ENCODE measurements at places on chromosomes 1 and 21.
A peak's percentile ranks its signal among the peaks of the same experiment; 100 is the strongest.

DNA sequence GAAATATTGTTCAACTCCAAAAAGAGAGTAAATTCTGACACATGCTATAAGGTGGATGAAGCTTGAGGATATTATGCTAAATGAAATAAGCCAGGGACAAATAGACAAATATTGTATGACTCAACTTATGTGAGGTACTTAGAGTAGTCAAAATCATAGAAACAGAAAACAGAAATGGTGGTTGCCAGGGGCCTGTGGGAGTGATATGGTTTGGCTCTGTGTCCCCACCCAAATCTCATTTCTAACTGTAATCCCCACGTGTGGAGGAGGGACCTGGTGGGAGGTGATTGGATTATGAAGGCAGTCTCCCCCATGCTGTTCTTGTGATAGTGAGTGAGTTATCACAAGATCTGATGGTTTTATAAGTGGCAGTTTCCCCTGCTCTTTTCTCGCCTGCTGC, 24.7 kb upstream of the DISP1 start:
- no peak for DNase-seq

DNA sequence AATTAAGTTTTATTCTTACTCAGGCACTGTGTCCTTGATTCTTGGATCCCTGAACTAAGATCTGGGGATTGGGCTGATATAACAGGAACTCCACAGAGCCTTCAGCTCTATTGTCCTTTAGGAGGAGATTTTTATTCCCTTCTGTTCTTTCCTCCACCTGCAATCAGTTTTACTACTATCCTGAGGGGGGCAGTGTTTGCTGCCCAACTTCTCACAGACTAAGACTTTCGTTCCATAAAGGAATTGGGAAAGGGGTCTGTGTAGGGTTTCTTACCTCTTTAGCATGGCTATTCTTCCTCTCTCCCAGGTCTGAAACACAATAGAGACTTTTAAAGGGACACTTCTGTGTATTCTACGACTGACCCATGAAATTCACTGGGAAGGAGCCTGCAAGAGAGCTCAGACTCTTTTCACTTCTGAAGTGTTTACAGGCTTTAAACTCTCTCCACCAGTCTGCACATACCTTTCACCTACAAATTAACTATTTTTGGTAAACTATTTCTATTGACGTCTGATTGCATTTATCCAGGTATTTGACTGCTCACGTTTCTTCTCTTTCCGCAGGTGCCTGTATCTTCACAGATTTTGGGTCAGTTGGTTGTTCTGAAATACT, 103.3 kb upstream of the DEPDC1 start:
- DNase-seq, result no peak

- no peak for DNase-seq
These were observed 129.5 kb downstream of the CAMTA1 start for GRCh38 chr1:6914706-6915105.

GRCh38 chr1:44119525-44119924, 904 bp downstream of the KLF17 start:
- no peak for DNase-seq

GRCh38 chr1:44031252-44032169, at the start of gene SLC6A9:
TSS of gene SLC6A9 (minus strand) at chr1:44031462. CDS start at chr1:44024277, 7,185 bp downstream.
- DNase-seq, result no peak

DNA sequence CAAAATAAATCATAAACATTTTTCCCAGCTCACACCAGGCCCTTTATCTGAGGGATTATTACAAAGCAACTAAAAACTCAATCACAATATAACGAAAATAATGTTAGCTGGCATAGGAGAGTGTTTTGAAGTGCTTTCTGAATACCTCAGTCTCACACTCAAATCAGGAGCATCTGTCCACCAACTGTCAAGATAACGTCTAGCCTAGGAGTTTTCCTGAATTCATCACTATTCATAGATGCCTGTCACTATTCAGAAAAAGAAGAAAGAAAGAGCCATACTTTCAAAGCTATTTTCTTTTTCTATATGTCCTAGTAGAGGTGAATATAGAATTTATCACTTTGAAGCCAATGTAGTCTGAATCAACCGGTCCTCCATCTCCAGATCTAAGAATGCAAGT, 127.0 kb downstream of the AKT3 start:
- no peak for DNase-seq

- DNase-seq, result no peak
These were observed 6.4 kb downstream of the CXADR start for GRCh38 chr21:17519208-17519738.

GRCh38 chr1:33236498-33236897, 19.8 kb upstream of the ZNF362 start:
- no peak for DNase-seq

DNA sequence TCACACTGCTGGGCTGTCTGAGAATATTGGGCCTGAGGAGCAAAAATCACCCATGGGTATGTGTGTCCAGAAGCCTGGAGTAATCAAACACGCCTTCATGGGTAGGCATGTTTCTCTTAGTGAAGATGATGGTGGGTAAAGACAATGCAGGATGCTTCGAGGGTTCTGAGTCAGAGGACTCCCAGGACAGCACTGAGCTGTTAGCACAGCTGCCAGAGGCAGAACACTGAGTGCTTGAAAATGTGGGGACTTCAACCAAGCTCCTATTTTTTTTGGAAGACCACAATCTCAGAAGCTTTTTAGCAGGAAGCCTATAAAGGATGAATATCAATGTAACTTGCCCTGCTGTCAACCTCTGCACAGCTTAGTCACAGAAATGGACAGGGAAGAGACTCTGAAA, 7.9 kb upstream of the NT5C1A start:
- DNase-seq, result no peak

GRCh38 chr1:215267495-215267894, 185.0 kb downstream of the KCNK2 start:
- no peak for DNase-seq

GRCh38 chr1:205992218-205992882, 10.8 kb downstream of the RAB7B start:
- DNase-seq, result no peak

- no peak for DNase-seq
These were observed 27.8 kb upstream of the DMRTA2 start for GRCh38 chr1:50450861-50451653.

- no peak for DNase-seq
These were observed 147.9 kb downstream of the LRRC40 start for GRCh38 chr1:70057500-70057899.

- no peak for DNase-seq
These were observed 20.2 kb upstream of the COL6A2 start for GRCh38 chr21:46077674-46078101.

DNA sequence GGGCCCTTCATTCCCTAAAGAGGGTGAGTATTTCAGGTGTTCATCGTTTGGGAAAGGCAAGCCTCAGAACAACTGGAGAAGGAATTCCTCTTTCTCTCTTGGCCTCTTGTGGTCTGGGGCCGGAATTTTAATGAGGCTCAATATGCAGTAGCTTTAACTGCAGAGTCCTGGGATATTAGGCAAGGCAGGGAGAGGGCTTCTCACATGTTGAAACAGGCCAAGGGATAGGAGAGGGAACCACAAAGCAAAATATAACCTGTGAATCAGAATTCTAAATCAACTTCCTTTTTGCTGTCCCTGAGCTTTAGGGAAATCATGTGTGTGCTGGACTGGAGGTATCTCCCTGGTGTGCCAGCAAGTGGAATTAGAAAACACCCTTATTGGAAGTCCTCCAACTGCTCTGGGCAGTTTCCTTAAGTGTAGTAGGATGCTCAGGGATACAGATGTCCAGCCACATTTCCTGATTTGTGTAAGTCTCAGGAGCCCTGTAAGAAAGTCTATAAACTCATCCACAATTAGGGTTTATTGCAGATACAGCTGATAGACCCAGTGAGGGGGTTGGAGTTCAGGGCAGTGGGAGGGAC, 215.8 kb upstream of the ZRANB2 start:
- no peak for DNase-seq

- no peak for DNase-seq
These were observed 295.4 kb upstream of the DAB1 start for GRCh38 chr1:57719274-57719673.

- DNase-seq, result peak; percentile 81
These were observed 16.4 kb downstream of the ARHGEF2 start for GRCh38 chr1:155961937-155962336.

- DNase-seq, result no peak
These were observed 6.9 kb upstream of the CAMSAP2 start for GRCh38 chr1:200731654-200732332.

DNA sequence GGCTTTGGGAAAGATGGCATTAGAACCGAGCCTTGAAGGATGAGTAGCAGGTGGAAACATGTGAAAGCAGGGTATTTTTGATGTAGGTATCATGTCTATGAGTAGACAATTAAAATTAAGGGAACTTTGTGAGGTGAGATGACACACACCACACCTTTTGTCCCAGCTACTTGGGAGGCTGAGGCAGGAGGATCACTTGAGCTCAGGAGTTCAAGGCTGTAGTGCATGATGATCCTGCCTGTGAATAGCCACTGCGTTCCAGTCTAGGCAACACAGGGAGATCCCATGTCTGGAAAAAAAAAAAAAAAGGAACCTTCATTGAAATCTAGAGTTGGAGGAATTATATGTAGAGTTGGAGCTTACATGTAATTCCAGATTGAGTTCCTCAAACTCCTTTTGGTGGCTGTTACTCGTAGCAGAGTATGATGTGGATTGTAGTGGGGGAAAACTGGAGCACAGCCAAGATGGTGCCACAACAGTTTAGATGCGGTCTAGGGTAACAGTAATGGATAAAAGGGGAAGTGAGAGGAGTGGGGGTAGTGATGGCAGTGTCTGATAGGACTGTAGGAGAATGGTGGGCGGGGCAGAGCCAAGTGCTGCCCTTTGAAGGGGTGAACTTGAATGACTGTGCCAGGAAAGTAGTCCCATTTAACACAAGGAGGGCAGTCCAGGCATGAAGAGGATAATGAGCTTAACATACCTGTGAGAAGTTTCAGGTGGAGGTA, 17.4 kb downstream of the AK4 start:
- DNase-seq, result no peak

DNA sequence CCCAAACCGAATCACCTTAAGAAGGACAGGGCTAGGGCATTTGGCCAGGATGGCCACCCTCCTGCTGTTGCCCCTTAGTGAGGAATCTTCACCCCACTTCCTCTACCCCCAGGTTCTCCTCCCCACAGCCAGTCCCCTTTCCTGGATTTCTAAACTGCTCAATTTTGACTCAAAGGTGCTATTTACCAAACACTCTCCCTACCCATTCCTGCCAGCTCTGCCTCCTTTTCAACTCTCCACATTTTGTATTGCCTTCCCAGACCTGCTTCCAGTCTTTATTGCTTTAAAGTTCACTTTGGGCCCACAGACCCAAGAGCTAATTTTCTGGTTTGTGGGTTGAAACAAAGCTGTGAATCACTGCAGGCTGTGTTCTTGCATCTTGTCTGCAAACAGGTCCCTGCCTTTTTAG, 3.6 kb downstream of the BTG2 start:
- DNase-seq, result no peak

- no peak for DNase-seq
These were observed 317.0 kb downstream of the USP25 start for GRCh38 chr21:16046656-16047330.

DNA sequence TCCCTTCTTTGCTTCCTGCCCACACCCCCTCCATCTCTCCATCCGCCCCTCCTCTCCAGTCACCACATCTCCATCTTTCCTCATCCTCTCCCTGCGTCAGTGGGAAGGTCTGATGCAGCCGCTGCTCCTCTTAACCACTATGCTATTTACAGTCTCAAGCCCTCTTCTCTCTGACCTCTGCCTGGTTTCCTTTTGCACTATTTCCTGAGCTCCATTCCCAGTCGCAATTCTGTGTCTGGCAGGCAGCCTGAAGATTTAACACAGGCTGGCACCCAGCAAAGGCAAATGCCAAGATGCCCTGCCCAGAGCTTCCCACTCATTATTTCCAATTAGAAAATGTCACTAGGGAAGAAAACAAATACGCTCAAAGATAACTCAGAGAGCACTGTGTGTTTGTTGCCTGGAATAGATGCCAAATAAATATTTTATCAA, 89.6 kb upstream of the LPGAT1 start:
- DNase-seq, result peak; percentile 15

GRCh38 chr1:233885196-233885920, 19.1 kb upstream of the SLC35F3 start:
- no peak for DNase-seq

- DNase-seq, result no peak
These were observed 31.5 kb downstream of the RNF220 start for GRCh38 chr1:44436401-44437106.

DNA sequence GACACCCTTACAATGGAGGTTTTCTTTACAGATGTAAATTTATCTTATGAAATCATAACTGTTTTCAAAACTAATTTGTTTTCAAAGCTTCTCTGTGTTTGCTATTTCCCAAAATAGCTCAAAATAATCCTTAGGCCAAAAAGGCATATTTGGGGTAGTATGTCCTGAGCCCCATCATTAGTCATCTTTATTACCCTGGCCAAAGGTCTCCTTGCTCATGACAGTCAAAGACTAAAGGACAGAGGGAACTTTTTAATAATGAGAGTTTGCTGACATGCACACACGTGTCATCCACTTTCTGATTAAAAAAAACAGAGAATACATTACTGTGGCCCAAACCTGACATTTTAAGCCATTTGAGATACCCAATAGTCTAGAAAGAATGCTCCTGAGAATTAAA, 221.9 kb upstream of the DUSP10 start:
- DNase-seq, result no peak

- no peak for DNase-seq
These were observed 7.6 kb upstream of the TRNAU1AP start for GRCh38 chr1:28545246-28545628.

DNA sequence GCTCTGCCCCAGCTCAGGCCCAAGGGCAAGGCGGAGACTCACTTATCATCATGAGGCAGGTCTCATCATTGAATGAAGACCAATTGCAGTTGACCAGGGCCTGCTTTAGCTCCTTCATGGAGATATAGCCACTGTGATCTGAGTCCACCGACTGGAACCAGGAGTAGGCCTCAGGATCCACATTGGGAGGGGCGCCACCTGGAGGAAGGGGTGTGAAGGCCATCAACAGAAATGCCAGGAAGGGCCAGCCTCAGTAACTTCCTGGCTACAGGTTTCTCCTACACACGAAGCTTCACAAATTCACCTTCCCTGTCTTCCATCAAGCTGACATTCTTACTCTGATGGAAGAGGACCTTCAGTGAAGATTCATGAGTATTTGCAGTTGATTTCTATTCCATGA, 11.6 kb downstream of the PEF1 start:
- no peak for DNase-seq

- peak; percentile 77 for DNase-seq
These were observed 327.5 kb upstream of the LYPLAL1 start for GRCh38 chr1:218846181-218846580.

DNA sequence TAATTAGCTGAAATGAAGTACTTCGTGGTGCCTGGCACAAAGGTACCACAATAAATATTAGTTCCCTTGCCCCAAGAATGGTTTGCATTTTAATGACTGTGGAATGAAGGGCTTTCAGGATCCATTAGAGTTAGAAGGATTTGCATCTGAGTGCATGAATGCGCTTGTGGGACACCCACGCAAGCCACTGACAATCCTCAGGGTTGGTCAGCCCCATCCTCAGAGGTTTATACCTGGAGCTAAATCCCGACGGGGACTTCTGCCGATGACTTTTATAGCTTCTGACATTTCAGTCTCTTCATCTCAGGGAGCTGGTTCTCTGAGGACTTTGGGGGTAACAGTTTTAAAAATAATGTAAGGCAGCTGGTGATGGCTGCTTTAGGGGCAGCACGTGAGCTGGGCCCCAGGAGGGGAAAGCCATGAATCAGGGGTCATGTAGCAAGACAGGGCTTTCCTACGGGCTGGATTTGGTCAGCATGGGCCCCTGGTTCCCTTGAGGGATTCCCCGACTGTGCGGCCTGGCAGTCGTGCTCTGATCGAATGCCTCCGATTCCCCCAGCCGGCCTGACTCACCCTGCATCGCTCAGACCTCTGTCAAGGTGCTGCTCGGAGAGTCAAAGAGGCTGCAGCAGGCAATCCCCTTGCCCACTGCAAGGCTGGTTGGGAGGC, 20.8 kb upstream of the IL10 start:
- no peak for DNase-seq

Measured in GM04503 (cell line).